ENCODE measurements at places on chromosomes 11 and 22. TPM values are rescaled to one million over a fixed set of nuclear protein-coding genes. Genes with fewer than 3 reads are reported as not detected.

Gene EHBP1L1
- 19.7 TPM for total RNA-seq

Gene CD3E
- total RNA-seq = not detected

- DNase-seq = no peak
Measured at GRCh38 chr22:49769691-49770546, 57.8 kb downstream of the BRD1 start.

GRCh38 chr11:64996710-64997380 is at the start of gene BATF2:
Gene BATF2, minus strand, starts transcription at chr11:64996971. Its CDS starts 57 bp downstream, at chr11:64996914.
- peak; percentile 73 for DNase-seq

DNA sequence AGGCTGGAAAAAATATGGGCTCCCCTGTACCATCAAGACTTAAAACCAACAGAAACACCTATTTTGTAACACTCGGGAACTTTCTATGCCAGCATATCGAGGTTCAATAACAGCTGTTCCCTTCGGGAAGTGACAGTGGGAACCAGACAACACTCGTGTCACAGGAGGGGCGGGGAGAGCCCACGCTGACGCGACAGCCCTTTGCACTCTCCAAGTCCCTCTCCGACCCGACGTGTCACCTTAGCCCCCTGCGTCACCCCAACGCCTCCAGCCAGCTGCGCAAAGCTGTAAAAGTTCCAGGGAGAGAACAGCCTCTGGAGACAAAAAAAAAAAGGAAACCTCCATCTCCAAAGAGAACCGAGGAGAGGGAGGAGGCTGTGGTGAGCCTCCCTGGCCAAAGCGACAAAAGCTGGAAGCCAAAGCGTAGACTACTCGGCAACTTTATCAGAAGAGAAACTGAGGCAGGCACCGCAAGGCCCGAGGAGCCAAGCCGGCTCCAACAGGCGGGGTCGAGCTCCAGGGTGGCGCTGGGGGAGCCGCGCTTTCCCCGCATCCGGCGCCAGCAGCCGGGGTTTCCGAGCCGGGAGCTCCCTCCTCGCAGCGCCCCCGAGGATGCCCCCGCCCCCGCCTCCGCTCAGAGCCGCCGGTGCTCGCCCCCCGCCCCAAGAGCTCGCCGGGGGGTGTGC is 751 bp downstream of the ARFGAP3 start:
- peak; percentile 43 for DNase-seq

GRCh38 chr22:49726022-49726681 is 101.5 kb downstream of the BRD1 start:
- DNase-seq = no peak

- DNase-seq = no peak
Measured at GRCh38 chr11:89182773-89183518, 5.3 kb downstream of the TYR start.
